ENCODE measurements at places on chromosomes 13 and 19.

DNA sequence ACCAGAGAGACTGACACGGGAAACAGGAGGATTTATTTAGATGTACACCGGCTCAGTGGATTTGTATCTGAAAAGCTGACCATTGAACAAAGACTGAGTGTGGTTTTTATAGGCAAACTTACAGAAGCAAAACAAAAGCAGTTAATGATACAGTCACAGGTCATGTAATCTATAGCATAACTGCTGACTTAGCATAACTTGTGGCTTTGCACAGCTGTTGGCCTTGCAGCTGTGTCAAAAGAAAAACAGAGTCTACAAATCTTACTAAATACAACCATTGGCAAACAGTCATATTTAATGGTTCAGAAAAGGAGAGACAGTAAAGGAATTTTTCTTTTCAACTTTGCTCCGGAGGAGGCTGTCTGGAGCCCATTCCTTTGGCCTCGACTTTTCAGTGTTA, 2.3 kb upstream of the ILF3 start:
- DNase-seq: no peak

GRCh38 chr19:38993271-38993670, 17.7 kb upstream of the FBXO17 start:
- DNase-seq: no peak

- DNase-seq: no peak
Measured at GRCh38 chr19:13132471-13133180, 14.6 kb downstream of the NACC1 start.

GRCh38 chr19:45161738-45162607, 1.2 kb upstream of the NKPD1 start:
- no peak for DNase-seq

- DNase-seq: peak; percentile 94
Measured at GRCh38 chr19:44752816-44753625, 4.5 kb downstream of the BCL3 start.

DNA sequence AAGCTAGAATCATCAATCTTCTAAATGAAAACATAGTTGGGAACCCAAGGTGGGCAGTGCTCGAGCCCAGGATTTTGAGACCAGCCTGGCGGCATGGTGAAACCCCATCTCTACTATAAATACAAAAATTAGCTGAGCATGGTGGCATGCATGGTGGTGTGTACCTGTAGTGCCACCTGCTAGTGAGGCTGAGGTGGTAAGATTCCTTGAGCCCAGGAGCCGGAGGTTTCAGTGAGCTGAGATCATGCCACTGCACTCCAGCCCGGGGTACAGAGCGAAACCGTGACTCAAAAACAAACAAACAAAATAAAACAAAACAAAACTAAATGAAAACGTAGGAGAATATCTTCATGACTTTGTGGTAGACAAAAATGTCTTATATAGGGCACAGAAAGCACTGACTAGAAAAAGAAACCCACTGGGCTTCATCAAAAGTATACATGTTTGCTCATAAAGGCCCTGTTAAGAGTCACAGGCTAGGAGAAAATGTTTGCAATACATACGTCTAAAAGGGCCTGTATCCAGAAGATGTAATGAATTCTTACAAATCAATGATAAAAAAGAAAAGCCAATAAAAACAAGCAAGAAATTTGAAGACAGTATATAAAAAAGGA, 353.6 kb downstream of the FGF9 start:
- DNase-seq: no peak

DNA sequence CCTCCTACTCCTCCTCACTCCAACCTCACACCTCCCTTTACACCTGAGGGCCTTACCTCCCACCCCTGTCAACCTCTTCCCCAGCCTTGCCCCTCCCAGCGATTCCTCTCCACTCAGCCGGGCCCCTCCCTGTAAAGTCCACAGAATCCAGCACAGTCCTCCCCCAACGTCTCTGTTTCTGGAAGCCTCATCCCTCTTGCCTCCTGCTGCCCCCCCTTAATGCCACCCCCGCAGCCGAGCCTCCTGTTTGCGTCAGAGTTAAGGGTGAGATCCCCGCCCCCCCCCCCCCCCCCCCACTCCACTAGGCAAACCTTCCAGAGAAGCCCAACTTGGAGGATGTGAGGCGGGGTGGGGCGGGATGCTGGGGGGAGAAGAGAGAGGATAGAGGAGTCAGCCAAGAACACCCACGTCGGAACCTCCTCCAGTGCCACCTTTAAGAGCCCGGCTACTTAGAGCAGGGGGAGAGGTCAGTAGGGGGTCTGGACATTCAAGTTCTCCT, 2.1 kb downstream of the UNC13A start:
- DNase-seq: no peak

DNA sequence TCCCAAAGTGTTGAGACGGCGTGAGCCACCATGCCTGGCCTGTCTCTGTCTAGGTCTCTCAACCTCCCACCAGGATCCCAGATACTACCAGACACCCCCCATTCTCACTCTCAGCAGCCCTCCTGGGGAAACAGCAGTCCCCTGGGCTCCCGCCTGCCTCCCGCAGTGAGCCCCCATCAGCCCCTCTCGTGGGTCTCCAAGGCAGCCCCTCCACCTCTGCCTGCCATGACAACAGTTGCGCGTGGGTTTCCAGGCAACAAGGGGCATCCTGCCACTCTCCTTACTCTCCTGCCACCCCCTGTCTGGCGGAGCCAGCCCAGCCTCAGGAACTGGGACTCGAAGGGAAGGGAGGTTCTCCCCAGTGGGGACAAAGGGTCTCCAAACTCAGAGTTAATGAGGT, 5.2 kb downstream of the LRRC4B start:
- no peak for DNase-seq

GRCh38 chr13:64186071-64186470, 2770.4 kb upstream of the PCDH20 start:
- no peak for DNase-seq

GRCh38 chr13:63291701-63292100, 1876.1 kb upstream of the PCDH20 start:
- no peak for DNase-seq

- DNase-seq: peak; percentile 72
Measured at GRCh38 chr13:113854238-113855011, 9.5 kb downstream of the GAS6 start.

- no peak for DNase-seq
Measured at GRCh38 chr19:16581971-16582343, 9.7 kb upstream of the SLC35E1 start.

- DNase-seq: no peak
Measured at GRCh38 chr19:56687031-56687430, 15.5 kb upstream of the ZNF835 start.

DNA sequence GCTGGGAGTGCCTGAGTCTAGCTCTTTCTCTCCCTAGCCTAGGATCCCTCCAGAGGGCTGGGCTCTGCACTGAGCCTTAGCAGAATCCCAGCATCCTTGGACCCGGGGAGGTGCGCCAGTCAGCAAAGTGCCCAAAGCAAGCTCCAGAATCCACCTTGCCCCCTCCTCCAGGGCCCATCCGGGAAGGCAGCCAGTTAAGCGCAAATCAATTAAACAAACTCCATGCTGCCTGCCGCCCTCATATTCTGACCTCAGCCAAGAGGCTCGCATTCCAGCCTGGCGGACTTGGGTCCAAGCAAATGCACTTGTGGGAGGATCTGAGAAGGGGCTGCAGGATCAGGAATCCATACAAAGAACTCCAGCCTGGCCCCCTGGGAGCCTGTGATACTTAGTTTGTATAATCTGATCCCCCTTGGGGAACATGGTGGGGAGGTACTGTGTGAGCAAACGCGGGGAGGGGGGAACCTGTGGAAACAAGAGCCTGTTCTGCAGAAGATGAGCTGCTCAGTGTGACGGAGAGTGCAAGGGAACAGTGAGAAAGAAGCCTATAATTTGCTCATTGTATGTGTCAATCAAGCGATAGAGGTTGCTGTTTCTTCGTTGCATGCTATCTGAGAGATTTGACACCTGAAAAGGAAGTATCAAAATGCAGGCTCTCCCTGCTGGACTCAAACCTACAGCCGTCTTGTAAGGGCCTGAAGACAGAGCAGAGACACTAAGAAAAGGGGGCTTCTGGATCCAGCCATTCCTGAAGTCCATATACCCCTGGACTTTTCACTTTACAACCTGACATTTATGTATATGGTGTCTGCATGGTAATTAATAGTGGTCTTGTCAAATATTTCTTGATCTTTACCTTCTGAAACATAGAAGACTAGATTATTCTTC, 29.4 kb downstream of the ZNRF4 start:
- no peak for DNase-seq

- DNase-seq: no peak
Measured at GRCh38 chr13:112455476-112456059, 79.4 kb downstream of the SPACA7 start.

DNA sequence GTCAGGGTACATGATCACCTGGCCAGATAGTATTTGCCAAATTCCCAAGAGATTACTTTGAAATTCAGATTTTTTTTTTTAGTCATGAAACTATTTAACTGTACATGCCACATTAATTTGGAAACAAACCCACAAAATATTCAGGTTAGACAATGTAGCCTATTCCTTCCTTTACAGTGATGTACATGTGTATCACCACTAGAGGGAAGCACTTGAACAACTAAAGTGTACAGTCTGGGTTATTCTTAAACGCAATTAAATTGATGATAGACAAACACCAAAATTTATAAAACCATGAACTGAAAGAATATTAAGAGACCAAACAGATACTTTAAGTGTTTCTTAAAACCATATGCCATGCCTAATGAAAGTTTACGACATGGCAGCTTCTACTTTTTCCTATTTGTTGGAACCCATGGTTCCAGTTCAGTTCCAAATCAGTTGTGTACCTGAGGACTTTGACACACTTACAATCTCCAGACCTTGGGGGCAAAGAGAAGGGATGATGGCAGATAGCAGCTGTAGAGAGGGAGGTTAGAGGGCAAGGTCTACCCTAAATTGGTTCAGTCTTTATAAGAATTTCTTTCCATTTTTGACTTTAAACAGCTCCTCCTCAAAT, 52.8 kb downstream of the TNFSF13B start:
- no peak for DNase-seq

DNA sequence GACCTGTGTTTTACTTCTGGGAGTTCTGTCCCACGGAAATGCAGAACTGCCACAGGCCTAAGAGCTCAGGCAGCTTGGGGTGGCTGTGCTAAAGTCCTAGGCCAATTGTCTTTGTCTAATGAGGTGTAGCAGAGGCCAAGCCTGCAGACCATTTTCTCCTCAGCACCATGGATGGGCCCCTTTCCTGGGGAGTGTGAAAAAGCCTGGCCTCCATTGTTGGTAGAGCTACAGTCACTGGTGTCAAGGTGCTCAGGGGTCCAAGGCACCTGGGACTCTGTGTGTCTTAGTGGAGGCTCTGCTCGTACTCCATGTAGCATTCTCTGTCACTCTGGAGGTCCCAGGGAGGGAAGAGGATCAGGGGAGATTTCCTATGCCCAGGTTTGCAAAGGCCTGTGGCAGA, 329.6 kb downstream of the SLITRK5 start:
- no peak for DNase-seq

GRCh38 chr19:41554907-41555306, 21.1 kb upstream of the CEACAM21 start:
- no peak for DNase-seq

DNA sequence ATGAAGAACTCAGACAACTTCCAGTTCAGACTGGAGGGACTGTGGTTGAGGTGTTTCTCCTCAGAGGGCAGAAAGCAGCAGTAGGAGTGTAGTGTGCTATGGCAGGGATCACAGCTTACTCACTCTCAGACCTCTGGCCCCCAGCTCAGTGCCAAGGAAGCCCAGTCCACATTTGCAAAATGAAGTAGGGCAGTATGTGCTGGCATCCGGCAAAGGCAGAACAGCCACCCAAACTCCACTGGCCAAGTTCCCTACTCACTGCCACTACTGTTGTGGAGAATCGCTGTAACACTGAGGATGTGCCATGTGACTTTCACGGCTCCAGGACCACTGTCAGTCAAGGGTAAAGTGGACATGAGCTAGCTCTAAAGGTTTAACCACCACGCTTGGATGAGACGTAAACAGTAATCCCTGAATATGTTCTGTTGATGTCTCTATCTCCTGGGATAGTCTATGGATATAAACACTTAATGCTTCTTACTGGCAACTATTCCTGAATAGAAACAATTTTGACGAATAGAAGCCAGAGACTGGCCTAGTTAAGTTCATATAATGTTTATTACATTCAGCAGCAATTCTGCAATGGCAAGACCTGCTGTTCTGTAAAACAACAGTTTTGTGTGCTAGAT, 67.0 kb upstream of the SLC15A1 start:
- no peak for DNase-seq

DNA sequence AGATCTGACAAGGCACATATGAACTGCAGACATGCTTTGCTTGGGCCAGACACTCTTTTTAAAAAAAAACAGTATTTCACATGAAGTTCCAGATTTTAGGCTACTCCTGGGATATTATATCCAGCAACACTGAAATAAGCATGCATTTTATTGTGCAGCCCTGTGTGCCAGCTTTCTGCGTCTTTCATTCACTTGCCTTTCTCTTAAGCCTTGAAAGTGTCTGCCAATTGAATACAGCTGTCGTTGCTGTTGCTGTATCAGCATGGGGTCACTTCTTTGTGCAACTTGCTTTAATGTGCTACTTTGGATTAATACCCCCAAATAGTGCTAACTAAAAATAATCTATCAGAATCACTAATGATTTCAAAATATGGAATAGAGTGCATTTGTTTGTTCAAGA, 657.8 kb downstream of the SLITRK6 start:
- DNase-seq: no peak

DNA sequence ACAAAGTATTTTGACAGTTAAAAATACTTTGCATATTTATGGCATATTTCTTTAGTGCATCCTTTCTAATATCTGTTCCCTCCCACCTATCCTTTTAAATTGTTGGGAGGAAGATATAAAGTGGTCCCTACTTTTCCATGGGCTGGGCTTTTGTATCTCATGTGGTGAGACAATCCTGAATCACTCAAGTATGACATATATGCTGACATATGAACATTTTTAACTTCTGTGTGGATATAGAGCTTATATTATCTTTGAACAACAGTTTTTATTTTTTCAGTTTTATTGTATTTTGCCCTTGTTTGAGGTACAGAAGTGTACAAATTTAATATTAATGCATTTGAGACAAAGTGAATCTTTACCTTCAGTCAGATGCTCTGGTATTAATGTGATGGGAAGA, 3.4 kb downstream of the ZMYM2 start:
- no peak for DNase-seq

DNA sequence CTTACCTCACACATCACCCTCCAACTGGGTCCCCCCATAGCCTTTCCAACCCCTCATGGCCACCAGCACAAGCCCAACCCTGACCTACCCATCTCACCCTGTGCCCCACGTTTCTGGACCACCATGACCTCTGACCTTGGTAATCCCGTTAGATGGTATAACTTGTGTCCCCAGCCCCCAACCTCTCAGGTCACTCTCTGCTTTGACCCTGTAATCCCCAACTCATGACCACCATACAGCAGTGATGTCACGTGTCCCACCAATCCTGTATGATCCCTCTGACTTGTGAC, 8.5 kb downstream of the KLC3 start:
- no peak for DNase-seq

- DNase-seq: no peak
Measured at GRCh38 chr19:29625186-29625651, 19.1 kb downstream of the POP4 start.

GRCh38 chr19:35856546-35857149, at the start of gene KIRREL2:
Gene KIRREL2 (plus strand): TSS chr19:35856911. CDS start chr19:35857120, 209 bp downstream.
- no peak for DNase-seq

DNA sequence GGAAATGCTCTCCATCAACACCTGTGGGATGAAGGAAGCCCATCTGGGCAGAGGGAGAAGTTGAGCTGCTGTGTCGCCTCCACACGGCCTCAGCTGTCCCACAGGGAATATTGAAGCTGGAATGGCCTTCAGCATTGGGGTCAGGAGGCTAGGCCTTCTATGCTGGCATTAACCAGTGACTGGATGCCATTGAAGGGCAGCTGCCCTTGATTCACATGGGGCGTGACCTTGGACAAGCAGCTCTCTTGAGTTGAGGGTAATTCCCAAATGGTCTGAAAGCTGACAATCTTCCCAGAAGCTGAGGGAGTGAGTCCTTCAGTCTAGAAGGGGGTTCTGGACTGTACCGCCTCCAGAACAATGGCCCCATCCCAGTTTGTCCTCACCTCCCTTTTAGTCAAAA, 6.7 kb downstream of the BCL3 start:
- no peak for DNase-seq
